ENCODE measurements at places on chromosomes 7 and 10.

DNA sequence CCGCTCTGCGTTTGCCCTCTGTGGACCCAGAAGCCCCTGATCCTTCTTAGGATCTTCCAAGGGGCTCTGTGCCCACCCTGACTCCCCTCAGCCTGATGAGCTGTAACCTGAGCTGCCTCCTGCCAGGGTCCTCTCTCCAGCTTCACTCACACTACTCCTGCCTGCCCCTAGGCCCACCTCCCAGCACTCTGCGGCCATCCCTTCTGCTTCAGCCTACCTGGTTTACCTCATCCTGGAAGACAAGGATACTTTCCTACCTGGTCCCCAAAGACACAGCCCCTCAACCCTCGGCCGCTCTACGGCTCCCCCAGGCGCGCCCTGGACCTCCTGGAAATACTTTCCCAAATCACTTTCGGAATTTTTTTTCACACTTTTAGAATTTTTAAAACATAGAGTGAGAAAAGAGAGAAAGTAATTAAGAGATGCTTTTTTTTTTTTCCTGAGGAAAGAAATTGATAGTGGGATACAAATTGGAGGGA, 6.4 kb upstream of the ZNF862 start:
- DNase-seq = no peak

- DNase-seq = no peak
Measured at GRCh38 chr7:70189776-70190175, 591.5 kb downstream of the AUTS2 start.

DNA sequence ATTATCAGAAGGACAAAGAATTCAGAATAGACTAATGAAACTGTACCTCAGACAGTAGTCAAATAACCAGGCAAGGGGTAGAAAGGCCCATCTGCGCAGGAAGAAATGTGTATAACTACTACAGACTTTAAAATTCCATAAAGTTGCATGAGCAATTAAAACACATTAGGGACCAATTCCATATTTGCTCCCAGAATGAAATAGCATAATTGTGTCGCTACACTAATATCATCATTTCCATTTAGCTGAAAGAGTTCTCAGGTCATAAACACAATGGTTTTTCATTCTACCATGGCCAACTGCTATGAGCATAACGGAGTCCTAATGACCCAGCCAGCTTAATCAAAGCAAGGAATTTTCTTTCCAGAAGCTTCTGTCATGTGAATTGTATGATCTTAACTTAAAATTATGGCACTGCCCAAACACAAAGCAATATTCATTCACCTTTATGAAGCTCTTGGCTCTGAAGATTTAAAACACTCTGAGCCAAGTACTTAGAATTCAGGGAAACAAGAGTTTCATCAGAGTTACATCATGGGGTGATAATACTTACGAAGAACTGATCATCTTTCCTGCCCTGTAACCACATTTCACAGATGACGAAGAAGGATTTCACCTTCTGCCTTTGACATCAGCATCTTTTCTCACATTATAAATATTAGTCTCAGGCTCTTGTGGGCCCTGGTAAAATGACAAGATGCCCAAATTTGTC, 98.1 kb upstream of the DOCK1 start:
- DNase-seq = no peak

- DNase-seq = no peak
Measured at GRCh38 chr10:31664803-31665202, 263.8 kb downstream of the ARHGAP12 start.

- no peak for DNase-seq
Measured at GRCh38 chr7:32958046-32959025, 1.1 kb downstream of the FKBP9 start.

DNA sequence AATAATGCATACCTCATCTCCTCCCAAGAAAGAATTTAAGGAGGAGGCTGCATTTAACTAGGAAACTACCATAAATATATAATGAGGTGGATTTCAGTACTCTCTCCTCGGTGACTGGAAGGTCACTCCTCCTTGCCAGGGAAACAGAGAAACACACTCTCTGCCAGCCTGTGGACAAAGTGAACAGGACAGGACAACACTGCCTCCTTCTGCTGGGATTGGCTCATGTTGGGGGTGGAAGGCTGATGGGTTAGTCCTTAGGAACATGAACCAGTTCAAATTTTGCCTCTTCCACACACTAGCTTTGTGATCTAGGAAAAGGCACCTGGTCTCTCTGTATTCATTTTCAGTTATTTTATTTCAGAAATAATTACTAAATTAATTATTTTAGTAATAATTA, 50.6 kb upstream of the STEAP4 start:
- DNase-seq = no peak

GRCh38 chr7:15682111-15682510, 4.4 kb downstream of the MEOX2 start:
- no peak for DNase-seq

GRCh38 chr10:30398193-30398592, 35.8 kb upstream of the MAP3K8 start:
- DNase-seq = no peak

- no peak for DNase-seq
Measured at GRCh38 chr10:102113956-102114857, 6.0 kb downstream of the LDB1 start.

GRCh38 chr10:26525586-26525985, 87.4 kb downstream of the APBB1IP start:
- DNase-seq = no peak

DNA sequence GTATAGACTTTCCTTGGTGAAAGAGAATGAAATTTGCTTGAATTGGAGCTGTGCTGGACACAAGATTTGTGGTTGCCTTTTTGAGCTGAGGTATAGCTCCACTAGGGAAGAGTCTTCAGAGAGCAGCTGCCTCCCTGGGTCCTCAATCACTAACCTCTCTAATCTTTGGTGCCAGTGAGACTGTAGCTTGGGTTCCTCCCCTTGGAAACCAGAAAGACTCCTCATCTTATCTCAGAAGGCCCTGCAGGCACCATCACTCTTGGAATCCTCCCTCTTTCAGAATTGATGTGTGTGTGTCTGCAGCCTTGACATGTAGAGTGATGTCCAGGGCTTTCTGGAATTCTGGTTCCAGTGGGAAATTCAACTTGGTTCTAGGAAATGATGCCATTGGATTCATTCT, 426.5 kb downstream of the RPS24 start:
- no peak for DNase-seq

- DNase-seq = no peak
Measured at GRCh38 chr7:117051808-117052207, 98.5 kb downstream of the ST7 start.

DNA sequence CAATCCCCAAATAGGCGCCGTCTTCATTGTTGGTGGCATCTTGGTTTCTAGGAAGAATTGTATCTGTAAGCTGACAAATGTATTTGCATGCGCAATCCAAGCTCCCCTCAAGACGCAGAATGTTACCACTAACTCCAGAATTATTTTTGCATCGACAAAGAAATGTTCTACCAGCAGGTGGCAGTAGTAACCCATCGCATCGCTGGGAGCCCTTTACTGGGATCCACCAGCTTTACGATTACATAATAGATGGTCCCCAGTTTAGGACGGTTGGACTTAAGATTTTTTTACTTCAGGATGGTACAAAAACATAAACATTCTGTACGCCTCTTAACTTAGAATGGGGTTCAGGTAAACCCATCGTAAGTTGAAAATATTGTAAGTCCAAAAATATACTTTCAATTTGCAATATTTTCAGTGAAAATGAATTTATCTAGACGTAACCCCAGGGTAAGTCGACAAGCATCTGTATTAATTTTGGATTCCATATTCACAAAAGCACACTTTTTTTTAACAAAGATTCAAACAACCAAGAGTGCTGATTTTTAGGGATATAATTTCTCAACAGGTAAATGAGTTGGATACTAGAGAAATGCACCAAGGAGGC, 114.0 kb upstream of the COBL start:
- no peak for DNase-seq

- no peak for DNase-seq
Measured at GRCh38 chr7:112088484-112089016, 117.6 kb downstream of the DOCK4 start.

- DNase-seq = no peak
Measured at GRCh38 chr7:142298627-142299026, 40.8 kb upstream of the PRSS58 start.

DNA sequence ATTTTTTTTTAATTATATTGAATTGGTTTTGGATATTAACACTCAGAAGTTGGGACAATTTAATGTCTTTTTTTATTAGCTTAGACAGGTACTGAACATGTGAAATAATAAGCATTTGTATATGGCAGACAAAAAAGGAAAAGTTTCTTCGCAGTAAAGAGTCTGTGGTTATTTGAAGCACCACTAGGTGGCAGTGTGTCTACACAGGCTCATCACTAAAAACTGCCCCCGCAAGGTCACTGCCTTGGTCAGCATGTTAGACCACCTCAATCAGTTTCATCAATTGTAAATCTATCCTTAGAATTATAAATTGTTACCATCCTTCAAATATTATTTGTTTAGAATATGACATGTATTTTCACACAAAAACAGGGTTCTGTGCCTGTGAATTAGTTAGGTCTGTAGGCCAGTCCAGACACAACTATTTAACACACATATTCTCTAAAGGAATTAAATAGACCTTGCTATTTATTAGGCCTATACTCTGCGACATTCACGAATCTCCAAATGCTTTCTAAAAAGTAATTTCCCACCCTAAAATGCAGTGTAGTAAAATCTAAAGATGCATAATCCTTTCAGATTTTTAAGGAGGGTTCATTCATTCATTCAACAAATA, 17.0 kb downstream of the PNLIPRP3 start:
- DNase-seq = no peak

DNA sequence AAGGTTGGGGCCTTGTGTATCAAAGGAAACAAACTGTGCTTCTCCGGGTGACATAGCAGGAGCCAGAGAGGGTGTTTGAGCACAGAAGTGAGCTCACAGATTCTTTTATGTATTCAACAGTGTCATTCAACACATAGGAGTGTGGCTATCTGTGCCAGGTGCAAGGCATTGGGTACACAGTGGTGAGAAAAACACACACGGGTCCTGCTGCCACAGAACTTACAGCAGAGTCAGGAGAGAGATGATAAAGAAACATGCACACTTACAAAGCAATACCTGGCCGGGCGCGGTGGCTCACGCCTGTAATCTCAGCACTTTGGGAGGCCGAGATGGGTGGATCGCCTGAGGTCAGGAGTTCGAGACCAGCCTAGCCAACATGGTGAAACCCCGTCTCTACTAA, 16.3 kb upstream of the ECHDC3 start:
- DNase-seq = no peak

Data from pulmonary artery endothelial cell (primary cell).